Left renal pelvis (tissue), 4 donors: ENCODE measurements at places on chromosomes 3 and 15. TPM values are rescaled to one million over a fixed set of nuclear protein-coding genes. Genes with fewer than 3 reads are reported as not detected.

The GREM1 gene
- polyA plus RNA-seq, result 0.21 TPM

The HESX1 gene
- polyA plus RNA-seq, result 2.8 TPM

The VWA5B2 gene
- 2.3 TPM for polyA plus RNA-seq

The PRR20G gene
- not detected for polyA plus RNA-seq

GRCh38 chr3:113847664-113848461 is 9.3 kb downstream of the GRAMD1C start:
- no peak for DNase-seq

DNA sequence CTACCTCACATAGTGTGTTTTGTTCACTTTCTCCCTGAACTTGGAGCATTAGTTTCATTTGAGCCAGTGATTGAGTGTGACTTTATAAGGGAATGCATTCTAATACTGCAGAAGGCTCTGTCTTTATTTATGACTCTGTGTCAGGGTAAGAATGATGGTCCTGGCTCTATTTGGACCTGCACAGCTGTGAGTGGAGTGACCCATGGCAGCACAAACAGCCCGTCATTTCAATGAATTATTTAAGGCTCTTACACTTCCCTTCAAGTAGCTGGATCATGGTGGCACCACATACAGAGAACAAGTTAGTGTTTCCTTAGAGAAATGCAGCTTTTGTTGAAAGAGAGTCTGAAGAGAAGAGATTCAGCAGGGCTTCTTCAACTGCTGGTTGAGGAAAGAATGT is 16.4 kb downstream of the TMEM108 start:
- no peak for DNase-seq

DNA sequence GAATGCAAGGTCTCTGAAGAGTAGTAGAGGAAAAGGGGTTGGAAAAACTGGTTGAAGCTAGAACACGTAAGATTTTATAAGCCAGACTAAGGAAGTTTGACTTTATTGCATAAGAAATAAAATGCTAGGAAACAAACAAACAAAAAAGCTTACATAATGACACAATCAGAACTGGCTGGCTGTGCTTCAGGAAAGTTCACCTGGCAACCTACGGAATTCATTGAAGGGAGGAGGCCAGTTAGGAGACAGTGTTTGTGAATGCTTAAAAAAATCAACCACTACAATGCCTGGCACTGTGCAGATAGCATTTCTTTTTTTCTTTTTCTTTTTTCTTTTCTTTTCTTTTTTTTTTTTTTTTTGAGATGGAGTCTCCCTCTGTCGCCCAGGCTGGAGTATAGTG is 1.9 kb upstream of the ICE2 start:
- no peak for DNase-seq

DNA sequence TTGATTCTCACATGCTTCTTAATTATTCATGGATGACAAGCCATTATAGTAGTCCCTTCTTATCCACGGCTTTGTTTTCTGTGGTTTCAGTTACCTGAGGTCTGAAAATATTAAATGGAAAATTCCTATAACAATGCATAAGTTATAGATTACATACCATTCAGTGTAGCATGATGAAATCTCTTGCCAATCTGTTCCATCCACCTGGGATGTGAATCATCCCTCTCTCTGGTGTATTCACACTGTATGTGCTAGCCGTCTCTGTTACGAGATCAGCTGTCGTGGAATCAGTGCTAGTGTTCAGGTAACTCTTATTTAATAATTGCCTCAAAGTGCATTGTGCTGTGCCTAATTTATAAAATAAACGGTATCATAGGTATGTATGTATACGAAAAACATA is 5.2 kb downstream of the WDR5B start:
- DNase-seq, result no peak

GRCh38 chr3:126545544-126545943 is 13.2 kb downstream of the C3orf22 start:
- DNase-seq, result no peak
